Tongue (tissue), 3 donors: ENCODE measurements at places on chromosomes 16 and 17. TPM values are rescaled to one million over a fixed set of nuclear protein-coding genes. Genes with fewer than 3 reads are reported as not detected.

The KRT24 gene
- 0.31 TPM for total RNA-seq

The KRT222 gene
- not detected for total RNA-seq

The MAP3K14 gene
- 14.6 TPM for total RNA-seq

The ACACA gene
- total RNA-seq: 45.0 TPM
